ENCODE measurements at places on chromosomes 1 and 21. TPM values are rescaled to one million over a fixed set of nuclear protein-coding genes. Genes with fewer than 3 reads are reported as not detected.
A peak's percentile ranks its signal among the peaks of the same experiment; 100 is the strongest.

DNA sequence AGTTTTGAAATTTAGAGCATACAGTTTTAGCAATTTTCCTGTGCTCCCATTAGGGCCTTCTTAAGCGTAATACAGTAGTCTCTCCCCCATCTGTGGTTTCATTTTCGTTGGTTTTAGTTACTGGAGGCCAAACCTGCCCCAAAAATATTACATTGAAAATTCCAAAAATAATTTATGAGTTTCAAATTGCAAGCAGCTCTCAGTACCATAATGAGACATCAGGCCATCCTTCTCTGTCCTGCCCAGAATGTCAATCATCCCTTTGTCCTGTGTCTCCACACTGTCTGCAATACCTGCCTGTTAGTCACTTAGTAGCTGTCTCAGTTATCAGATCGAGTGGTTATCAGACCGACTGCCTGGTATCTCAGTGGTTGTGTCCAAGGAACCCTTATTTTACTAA, 45.4 kb downstream of the ADSS2 start:
- DNase-seq, result no peak

DNA sequence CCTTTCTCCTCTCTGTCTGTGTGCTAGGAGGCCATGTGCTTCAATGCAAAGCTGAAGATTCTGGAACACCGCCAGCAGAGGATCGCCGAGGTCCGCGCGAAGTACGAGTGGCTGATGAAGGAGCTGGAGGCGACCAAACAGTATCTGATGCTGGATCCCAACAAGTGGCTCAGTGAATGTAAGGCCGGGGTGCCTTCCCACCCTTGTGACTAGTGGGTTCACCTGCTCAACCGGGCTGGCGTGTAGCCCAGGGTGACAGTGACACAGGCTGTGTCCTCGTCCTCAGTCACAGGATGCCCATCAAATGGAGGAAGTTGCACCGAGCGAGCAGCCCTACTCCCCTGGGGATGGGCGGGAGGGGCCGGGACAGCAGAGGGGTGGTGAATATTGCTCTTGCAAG, 544.1 kb downstream of the KIF26B start:
- DNase-seq, result no peak

DNA sequence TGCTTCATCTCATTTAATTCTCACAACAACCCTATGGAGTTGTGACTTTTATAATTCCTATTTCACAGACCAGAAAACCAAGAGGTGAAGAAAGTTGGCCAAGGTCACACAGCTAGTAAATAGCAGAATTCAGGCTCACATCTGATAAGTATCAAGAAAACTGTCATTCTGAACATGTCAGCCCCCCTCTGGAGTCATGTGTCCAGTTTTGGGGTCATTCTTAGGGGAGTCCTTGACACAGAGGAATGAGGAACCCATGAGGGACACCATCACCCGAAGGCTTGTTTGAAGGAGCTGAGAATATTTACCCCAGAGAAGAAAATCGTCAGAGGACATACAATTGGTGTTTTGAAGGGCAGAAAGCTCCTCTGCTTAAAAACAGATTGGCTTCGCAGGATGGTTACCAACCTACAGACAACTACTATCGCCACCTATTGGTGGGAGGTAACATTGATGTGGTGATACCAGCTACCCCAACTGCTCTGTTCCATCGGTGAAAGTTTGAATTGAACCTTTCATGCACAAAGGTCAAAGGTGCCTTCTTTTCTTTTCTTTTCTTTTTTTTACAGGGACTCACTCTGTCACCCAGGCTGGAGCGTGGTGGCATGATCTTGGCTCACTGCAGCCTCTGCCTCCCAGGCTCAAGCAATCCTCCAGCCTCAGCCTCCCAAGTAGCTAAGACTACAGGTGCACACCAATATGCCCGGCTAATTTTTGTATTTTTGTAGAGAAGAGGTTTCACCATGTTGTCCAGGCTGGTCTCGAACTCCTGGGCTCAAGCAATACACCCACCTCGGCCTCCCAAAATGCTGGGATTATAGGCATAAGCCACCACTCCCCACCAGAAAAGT, 31.3 kb downstream of the NCMAP start:
- DNase-seq, result peak; percentile 37

DNA sequence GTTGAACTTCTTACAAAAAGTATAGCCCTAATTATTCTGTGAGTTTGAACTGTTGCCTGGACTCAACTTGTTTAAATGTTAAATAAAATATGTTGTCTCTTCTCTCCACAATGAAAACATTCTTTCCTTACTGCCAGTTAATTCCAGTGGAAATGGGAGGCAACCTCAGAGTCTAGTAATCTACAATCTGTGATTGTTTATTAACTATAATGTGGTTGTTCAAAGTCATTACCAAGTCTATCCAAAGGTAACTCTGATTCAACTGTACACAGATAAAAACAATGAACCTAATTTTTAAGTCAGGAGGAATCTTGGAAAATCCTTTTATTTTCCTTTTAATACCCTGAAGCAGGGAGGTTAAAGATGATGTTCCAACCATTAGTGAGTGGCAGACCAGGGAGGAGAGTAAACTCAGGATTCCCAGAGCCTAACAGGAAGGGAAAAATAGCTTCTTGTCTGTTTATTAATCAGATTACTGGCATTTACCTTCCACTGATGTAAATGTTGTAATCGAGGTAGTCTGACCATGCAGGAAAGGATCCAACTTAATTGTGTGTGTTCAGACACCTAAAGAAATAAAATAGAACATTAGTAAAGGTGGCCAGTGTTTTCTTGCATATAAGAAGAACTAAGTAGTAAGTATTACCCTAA, 57.1 kb upstream of the TBX15 start:
- DNase-seq, result no peak

GRCh38 chr21:41024341-41024740, 143.6 kb upstream of the BACE2 start:
- DNase-seq, result no peak

DNA sequence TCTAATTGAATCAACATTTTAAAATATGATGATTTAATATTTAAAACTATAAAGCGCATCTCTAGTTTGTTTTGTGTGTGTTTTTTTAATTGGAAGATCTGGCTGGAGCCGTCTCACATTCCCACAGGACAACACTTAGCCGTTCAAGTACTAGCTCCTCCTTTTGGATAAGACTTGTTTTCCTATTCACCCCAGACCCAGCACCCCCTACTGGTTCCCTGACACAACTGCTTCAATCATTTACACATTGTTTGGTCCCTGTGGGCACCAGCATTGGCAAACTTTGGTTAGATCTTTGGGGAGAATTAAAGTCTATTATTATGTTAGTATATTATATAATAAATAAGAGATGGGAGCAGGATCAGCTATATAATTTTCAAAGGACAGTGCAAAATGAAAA, 34.5 kb downstream of the TYW3 start:
- DNase-seq, result no peak

- no peak for DNase-seq
Observed at GRCh38 chr1:72285074-72285425, 2.7 kb upstream of the NEGR1 start.

GRCh38 chr1:209768354-209768774, 12.5 kb downstream of the TRAF3IP3 start:
- DNase-seq, result peak; percentile 73

Gene CELA2A
- total RNA-seq, result 1.5 TPM

Measured in T-cell (primary cell).